Activated naive CD4-positive, alpha-beta T cell (primary cell): ENCODE measurements at places on chromosomes 1 and 21.

GRCh38 chr1:54480525-54480848 lies 67.5 kb upstream of the ACOT11 start:
- DNase-seq: no peak

GRCh38 chr1:32963746-32964460 lies 706 bp downstream of the RNF19B start:
- no peak for DNase-seq

- DNase-seq: no peak
Measured at GRCh38 chr1:230307213-230307612, 118.9 kb downstream of the PGBD5 start.

GRCh38 chr1:31830511-31830910 lies 14.7 kb upstream of the SPOCD1 start:
- no peak for DNase-seq

- no peak for DNase-seq
Measured at GRCh38 chr1:89842567-89843272, 21.9 kb downstream of the LRRC8D start.

GRCh38 chr1:206739411-206740076 lies 31.0 kb upstream of the IL19 start:
- no peak for DNase-seq

- DNase-seq: no peak
Measured at GRCh38 chr1:96296991-96297390, 424.6 kb upstream of the PTBP2 start.

DNA sequence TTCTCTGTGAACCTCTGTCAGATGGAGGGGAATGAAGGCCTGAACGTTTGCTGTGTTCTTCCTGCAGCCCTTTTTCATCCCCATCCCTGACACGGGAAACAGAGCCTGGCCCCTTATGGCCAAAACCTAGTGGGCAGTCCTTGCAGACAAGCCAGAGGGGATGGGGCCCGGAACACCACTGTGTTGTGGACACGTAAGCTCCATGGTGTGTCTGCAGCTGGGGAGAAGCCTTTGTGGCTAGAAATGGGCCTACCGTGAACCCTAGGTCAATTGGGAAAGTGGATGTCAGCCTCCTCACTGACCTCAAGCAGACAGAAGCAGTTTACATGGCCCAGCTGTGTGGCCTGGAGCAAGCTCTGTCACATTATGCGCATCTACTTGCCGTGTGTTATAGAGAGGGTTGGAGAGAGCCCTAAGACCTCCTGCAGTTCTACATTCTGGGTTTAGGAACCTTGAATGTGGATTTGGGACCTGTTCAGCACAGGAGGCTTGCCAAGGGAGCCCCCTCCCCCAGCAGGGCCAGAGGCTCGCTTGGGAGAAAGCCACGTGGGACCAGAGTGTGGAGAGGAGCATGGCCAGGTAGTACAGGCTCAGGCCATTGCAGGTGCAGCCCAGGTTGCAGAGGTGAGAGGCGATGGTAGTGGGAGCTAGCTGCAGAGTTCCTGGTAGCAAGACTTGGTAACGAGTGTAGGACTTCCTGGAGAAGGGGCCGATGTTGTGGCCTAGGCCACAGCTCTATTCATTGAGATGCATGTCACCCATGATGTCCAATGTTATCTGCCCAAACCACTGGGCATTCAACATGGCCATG lies 20.7 kb downstream of the PARS2 start:
- no peak for DNase-seq

DNA sequence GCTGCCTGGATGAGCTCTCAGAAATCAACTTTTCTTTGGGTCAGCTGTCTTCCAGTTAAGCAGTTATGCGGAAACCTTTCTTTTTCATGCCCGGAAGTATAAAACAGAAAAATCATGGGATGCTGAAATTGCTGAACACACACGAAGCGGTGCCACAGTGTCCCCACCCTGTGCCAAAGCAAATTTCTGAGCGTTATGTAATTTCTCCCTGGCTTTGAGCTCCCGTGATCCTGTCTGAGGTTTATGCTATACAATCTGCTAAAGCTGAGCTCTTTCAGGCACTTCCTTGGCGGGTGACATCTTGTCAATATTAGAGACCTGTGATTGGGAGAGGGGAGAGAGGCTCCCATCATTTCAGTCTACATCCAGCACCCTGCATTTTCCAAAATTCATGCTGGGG lies 201.7 kb downstream of the ROR1 start:
- no peak for DNase-seq

DNA sequence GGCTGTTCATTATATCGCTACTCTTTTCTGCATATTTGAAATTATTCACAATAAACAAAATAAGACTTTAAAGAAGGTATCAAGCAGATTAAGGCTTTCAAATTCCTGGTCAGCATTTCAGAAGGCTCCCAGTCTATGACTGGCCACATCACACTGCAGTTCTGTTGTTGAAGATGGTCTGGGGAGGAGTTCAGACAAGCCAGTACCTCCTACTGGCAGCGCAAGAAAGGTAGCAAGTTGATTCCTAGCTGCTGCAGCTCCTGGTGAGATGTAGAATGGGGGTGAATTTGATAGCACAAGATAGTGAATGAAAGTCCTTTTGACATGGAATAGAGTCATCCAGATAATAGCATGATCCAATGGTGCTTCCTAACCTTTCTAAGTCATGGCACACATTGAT lies 88.2 kb upstream of the BEND5 start:
- no peak for DNase-seq

- DNase-seq: no peak
Measured at GRCh38 chr1:101065575-101065974, 40.0 kb upstream of the DPH5 start.
